Right ventricle myocardium superior (tissue), 1 donor: ENCODE measurements at places on chromosomes 4 and X.

- no peak for DNase-seq
Observed at GRCh38 chr4:74042681-74043080, 4.2 kb upstream of the CXCL3 start.

- peak; percentile 53 for DNase-seq
Observed at GRCh38 chrX:109623997-109624396, 975 bp downstream of the KCNE5 start.

DNA sequence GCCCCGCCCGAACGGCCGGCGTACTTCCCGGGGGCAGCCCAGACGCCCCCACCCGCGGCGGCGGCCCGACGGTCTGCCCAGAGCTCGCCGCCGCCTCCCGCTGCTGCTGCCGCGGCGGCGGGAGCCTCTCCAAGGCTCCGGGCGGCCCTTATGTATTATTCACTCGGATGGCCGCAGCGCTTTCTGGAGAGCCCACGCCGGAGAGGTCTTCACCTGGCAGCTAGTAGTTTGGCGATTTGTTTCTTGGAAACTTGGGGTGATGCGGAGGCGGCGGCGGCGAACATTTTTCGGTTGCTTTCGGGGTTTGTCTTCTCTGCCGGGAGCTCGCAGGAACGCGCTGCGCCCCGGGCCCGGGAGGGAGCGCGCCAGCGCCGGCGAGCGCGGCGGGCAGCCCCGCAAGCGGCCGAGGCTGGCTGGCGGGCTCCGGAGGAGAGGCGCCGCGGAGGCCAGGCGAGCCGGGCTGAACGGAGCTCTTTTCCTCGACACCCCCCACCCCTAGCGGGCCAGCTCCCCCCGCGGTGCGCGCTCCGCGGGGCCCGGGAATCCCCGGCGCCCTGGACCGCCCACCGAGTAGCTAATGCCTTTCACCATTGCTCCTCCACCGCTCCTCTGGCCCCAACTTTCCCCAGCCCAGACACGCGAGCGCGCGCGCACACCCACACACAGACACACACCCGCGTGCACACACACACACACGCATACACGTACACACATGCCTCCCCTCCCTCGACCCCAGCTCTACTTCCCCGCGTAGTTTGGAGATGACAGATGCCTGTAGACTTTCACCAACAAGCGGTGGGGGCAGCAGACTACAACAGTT is 113.5 kb downstream of the DHX15 start:
- DNase-seq = peak; percentile 53

GRCh38 chrX:46234775-46235174 is 310.4 kb downstream of the ZNF674 start:
- no peak for DNase-seq

GRCh38 chrX:120306630-120307029 is 4.6 kb downstream of the TMEM255A start:
- no peak for DNase-seq

DNA sequence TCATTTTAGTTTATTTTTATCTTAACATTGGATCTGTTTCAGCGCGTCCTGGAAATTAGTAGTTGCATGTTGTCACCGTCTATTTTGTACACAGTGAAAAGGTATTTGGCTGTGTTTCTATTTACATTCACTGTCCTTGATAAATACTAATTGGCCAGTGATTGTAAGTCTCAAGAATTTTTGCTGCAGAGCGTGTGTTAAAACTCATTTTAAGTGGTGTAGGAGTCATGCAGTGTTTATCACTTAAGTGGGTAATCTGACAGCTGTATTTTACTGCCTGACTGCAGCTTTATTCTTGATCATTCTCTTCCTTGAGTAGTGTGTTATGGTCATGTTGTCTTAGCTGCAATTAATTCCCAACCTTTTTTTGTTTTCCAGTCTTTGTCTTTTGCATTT is 9.8 kb downstream of the GUCY1A1 start:
- no peak for DNase-seq

- DNase-seq = no peak
Observed at GRCh38 chr4:99154658-99155342, 10.7 kb upstream of the ADH4 start.

GRCh38 chrX:10555846-10556245 is 64.5 kb downstream of the MID1 start:
- DNase-seq = no peak

GRCh38 chr4:76644831-76645485 is 209.9 kb downstream of the SHROOM3 start:
- DNase-seq = no peak

DNA sequence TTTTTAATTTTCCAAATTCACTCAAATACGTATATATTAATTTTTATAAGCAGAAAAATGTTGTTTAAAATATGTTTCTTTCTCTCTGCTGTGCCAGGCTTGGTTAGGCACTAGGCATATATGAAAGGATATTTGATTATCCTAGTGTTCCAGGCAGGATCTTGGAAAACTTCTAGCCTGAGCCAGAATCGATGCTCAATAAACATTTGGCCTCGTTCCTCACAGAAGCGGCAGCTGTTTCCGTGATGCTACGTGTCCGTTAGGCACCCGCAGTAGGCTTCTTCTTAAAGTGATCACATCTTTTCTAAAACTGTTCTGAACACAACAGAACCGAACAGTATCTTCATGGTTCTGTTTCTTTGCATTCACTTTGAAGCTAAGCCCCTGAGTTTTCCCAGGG is 50.1 kb upstream of the CRMP1 start:
- no peak for DNase-seq

GRCh38 chr4:2666722-2667247 is 89.4 kb downstream of the TNIP2 start:
- no peak for DNase-seq

GRCh38 chr4:185693548-185694215 is 118.3 kb downstream of the SORBS2 start:
- DNase-seq = no peak

GRCh38 chr4:11428231-11428898 is at the start of gene HS3ST1:
Gene HS3ST1, minus strand, starts transcription at chr4:11428894. Its CDS starts 28,889 bp downstream, at chr4:11400005.
- no peak for DNase-seq

DNA sequence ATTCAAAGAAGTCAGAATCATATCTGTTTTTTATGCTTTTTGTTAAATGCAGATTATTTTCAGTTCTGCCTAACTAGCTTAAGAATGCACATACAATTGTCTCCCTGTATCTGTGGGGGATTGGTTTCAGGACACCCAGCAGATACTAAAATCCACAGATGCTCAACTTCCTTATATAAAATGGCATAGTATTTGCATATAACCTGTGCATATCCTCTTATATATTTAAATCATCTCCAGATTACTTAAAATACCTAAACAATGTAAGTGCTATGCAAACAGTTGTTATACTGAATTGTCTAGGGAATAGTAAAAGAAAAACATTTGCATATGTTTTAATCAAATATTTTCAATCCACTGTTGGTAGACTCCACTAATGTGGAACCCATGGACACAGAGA is 279.4 kb downstream of the TMA16 start:
- DNase-seq = no peak

GRCh38 chr4:85243857-85244256 is 231.1 kb upstream of the ARHGAP24 start:
- DNase-seq = no peak

- DNase-seq = no peak
Observed at GRCh38 chr4:182324282-182324681, 81.1 kb downstream of the TENM3 start.

DNA sequence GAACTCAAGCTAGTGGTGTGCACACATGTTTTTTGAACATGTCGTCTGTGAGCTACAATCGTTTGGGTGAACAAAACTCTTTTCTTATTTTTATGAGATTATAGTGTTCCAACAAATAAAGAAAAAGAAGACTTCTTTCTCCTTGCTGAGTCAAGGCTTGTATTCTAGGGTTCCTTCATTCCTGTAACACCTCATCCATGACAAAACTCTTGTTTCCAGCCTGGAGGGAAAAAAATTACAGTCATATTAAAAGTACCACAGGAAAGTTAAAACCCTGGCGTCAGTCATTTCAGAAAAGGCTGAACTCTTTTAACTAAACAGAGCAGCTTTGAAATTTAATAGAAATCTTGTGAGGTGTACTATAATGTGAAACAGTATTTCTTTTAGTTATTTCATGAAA is 79.2 kb upstream of the BOD1L1 start:
- DNase-seq = no peak

GRCh38 chr4:124633285-124633941 is 79.1 kb downstream of the ANKRD50 start:
- no peak for DNase-seq

GRCh38 chrX:37942170-37942569 is 64.2 kb upstream of the SYTL5 start:
- no peak for DNase-seq

DNA sequence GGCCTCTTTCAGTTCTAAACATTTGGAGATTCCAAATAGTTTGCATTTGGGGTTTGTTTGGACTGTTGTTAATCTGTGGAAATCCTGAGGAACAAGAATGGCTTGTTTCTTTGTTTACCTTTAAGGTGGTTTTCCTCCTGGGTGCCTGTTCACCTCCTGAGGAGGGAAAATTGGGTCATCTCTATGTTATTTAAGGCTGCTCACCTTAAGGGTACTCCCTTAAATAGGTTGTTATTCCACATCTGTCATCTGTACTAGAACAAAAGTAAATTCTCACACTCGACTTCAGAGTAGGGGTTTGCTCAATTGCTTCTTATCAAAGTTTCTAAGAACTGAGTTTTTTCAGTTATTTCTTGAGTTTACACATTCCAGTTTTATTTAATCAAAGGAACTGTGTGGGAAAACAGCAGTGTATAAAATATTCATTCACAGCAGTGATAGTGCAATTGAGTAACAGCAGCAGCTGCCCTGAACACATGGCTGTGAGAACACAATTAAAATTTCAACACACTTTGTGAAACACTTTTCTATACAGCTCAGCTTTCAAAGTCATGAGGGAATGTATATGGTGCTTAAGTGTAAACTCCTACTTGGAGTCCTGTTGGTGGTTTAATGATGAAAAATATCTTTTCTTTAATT is 238.5 kb upstream of the PGRMC2 start:
- no peak for DNase-seq

- DNase-seq = no peak
Observed at GRCh38 chrX:80602036-80602860, 182.0 kb downstream of the TENT5D start.

GRCh38 chr4:147299205-147299604 is 181.7 kb upstream of the EDNRA start:
- no peak for DNase-seq

DNA sequence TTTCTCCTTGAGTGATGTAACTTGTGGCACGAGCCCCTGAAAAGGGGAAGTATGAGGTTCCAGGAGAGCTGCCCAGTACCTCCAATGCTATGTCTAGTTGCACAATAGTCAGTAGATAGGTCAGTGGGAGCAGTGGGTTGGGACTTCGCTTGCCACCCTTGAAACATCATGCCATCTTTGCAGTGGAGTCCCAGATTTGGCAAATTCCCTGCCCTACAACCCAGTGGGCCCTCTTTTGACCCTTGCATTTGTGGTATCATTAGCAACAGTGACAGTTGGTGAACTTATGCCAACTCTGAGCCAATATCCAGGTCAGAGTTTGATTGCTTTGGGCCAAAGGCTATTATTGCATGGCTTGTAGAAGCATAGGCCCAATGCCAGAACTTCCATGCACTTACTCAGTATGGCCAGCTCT is 12.3 kb downstream of the FHL1 start:
- DNase-seq = no peak

DNA sequence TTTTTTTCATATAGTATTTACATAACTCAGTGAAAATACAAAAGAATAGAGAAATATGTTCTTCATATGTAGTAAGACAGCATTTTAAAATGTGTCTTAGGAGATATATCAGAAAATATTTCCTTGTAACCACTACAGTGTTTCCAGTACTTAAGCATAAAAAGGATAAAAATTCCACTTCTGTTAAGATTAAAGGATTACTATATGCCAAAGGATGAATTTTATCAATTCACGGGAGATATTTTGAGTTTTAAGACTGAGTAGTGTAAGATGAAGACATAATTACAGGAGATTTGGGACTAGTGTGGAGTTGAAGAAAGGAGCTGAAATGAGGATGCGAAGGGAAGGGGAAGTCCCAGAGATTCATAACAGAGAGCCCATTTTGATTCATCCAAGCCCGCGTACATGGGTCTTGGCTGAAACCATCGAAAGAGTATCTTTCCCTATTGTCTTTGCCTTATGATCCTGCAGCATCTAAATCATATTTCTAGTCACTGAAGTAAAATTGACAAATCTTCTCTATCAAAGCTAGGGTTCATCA is 58.7 kb downstream of the MAD2L1 start:
- no peak for DNase-seq

DNA sequence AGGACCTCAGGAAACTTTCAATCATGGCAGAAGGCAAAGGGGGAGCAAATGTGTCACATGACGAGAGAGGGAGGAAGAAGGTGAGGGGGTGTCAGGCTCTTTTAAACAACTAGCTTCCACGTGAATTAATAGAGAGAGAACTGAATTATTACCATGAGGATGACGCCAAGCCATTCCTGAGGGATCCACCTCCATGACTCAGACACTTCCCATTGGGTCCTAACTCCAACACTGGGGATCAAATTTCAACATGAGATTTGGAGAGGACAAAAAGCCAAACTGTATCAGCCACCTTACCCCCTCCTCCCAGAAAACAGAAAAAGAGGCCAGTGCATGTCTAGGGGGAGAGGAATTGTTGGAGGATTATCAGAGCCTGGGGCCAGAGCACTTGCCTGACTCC is 40.4 kb upstream of the LAS1L start:
- DNase-seq = no peak

GRCh38 chr4:101356928-101357327 is 9.6 kb upstream of the PPP3CA start:
- DNase-seq = no peak

GRCh38 chr4:166143227-166143626 is 270.2 kb downstream of the TLL1 start:
- DNase-seq = no peak

DNA sequence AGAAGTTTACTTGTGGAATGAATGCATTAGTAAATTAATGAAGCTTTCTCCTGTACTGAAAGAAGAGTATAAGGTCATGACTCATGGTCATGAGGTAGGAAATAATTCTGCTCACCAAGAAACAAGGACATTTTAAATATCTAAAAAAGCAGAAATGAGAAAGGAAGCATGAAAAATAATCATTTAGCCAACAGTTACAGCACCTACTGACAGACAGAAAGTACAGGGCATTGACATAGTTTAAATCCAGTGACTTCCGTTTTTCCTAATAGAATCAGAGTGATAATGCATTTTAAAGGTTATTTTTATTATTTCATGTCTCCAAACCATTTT is 30.5 kb upstream of the ACSL1 start:
- DNase-seq = no peak

GRCh38 chr4:74665876-74666275 is 128.4 kb downstream of the BTC start:
- no peak for DNase-seq

- DNase-seq = no peak
Observed at GRCh38 chrX:128728943-128729342, 676.7 kb upstream of the ACTRT1 start.

GRCh38 chrX:103250977-103251376 is 4.0 kb downstream of the TCEAL8 start:
- DNase-seq = no peak

GRCh38 chr4:64893205-64893604 is 484.0 kb upstream of the TECRL start:
- no peak for DNase-seq

- peak; percentile 62 for DNase-seq
Observed at GRCh38 chrX:40755291-40756249, 20.2 kb upstream of the MED14 start.

GRCh38 chr4:185666156-185666555 is 130.8 kb upstream of the PDLIM3 start:
- DNase-seq = no peak
